Activated CD4-positive, alpha-beta T cell treated with anti-CD3 and anti-CD28 coated beads for 1 hour (primary cell): ENCODE measurements at places on chromosomes 2 and 18.

GRCh38 chr2:178225006-178225805, 30.9 kb downstream of the OSBPL6 start:
- DNase-seq = no peak

DNA sequence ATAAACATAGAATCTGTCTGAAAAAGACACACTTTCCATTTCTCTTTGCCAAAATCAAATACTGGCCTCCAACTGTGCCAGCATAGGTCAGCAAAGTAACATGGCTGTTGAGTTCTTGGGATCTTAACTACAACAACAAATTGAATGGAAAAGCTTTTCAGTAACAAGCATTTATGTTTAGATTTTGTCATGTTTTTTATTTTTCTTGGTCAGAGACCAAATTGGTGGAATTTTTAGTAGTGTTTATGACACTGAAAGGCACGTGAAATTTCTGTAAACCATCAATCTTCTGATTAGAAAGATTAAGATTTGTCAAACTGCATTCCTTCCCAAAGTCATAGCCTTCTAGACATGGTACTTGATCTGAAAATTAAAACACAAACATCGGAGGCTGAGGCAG, 77.6 kb downstream of the PDE1A start:
- DNase-seq = no peak

- no peak for DNase-seq
Measured at GRCh38 chr2:145079641-145080040, 559.7 kb upstream of the ZEB2 start.

- no peak for DNase-seq
Measured at GRCh38 chr2:28958689-28959088, 22.4 kb upstream of the TOGARAM2 start.

- DNase-seq = no peak
Measured at GRCh38 chr2:241123816-241124536, 21.9 kb upstream of the MTERF4 start.

- DNase-seq = no peak
Measured at GRCh38 chr2:126222278-126222677, 433.7 kb upstream of the GYPC start.

- DNase-seq = no peak
Measured at GRCh38 chr2:179059026-179059700, 9.2 kb upstream of the CCDC141 start.

GRCh38 chr2:15845294-15845693, 95.1 kb upstream of the MYCN start:
- no peak for DNase-seq

DNA sequence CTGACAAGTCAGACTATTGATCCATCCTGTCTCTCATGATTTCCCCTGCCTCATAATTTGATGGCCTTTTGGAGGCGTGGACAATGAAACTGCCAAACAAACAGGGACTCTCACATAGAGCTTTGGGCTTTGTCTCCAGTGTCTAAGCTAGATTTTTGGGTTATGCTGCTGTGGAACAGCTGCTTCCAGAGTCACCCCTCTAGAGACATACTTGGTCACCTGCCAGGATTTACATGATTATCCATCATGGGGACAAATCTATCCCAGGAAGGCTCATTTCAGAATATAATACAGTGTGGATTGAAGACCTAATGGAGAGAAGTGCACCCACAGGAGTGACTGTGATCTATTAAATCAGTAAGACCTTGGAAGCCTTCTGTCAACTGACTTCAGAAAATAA, 159.6 kb downstream of the SLC8A1 start:
- no peak for DNase-seq

DNA sequence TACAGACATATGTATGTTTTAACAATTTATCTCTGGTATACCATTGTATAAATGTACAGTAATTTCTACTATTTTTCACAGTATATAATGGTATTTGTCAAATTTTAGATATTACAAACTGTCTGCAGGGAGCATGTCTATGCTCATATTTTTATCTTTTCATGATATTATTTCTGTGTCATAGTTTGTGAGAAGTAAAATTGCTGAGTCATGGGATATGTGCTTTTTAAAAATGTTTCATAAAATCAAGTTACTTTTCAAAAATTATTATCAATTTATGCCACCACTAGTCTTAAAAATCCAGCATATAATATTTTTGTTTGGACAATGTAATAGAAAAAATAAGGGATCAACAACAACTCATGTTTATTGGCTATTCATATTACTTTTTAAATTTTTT, 9.1 kb upstream of the ZNF804A start:
- DNase-seq = no peak

DNA sequence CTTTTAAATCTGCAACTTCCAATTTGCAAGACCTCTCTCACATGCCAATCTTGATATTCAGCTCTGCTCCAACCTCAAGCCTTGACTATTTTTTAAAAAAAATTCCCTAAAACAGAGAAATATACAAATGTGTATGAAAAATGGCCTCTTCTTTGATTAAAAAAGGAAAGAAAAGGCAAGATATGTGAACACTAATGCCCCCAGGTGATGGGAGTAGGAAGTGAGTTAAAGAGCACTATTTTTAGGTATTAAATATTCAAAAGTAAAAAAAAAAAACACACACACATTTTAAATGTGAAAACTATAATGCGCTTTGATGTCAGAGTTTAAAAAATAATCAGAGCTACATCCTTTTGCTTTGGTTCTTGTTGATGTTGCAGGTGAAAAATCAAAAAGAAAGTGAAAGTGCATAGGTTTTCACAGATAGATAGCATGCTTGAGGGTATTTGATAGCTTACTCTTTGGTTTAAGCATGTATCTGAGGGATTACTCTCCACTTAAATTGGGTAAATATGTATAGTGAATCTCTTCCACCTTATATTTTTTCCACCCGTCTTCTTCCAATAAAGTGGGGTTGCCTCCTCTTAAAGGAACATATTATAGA, 406.0 kb upstream of the POU3F3 start:
- DNase-seq = no peak

DNA sequence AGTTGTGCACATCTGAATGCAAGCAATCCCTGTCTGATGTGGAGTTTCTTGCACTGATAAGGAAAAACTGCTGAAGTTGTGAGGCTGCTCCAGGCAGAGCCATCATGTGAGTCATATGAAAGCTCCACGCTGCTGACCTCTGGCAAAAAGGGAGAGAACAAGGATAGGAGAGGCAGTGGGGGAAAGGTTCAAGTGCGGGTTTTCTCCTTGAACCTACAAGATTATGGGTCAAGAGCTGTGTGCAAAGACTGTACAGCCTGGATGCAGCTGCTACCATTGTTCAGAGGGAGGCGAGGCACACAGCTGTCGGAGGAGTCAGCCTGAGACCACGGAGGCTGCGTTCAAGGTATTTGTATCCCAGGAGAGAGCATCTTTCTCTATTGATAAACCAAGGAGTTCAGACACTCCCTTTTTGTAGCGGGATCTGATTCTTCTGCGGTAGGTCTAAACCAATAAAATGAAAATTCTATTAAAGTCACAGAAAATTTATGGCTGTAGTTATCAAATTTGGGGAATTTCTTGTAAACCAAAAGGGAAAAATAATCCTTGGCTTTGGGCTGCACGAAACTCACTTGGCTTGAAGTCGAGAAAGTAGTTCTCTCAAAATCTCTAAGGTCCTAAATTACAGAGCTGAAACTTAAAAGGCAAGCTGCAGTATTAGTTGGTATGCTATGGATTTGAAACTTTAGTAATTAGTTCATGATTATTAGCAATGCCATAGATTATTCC, at the start of gene CDK15:
Gene CDK15 (plus strand): TSS at position 96 of the 729 bp plus-strand sequence. CDS start 128 bp downstream, at position 224.
- no peak for DNase-seq

- no peak for DNase-seq
Measured at GRCh38 chr2:100275200-100275589, 47.1 kb downstream of the LONRF2 start.

DNA sequence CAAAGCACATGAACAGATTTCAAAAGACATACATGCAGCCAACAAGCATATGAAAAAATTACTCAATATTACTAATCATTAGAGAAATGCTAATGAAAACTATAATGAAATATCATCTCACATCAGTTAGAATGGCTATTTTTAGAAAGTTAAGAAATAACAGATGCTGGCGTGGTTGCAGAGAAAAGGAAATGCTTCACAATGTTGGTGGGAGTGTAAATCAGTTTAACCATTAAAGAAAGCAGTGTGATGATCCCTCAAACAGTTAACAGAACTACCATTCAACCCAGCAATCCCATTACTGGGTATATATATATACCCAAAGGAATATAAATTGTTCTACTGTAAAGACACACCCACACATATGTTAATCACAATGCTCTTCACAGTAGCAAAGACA, 117.7 kb upstream of the SETBP1 start:
- no peak for DNase-seq

GRCh38 chr2:23925702-23926289, 1.1 kb downstream of the ATAD2B start:
- DNase-seq = peak; percentile 34

DNA sequence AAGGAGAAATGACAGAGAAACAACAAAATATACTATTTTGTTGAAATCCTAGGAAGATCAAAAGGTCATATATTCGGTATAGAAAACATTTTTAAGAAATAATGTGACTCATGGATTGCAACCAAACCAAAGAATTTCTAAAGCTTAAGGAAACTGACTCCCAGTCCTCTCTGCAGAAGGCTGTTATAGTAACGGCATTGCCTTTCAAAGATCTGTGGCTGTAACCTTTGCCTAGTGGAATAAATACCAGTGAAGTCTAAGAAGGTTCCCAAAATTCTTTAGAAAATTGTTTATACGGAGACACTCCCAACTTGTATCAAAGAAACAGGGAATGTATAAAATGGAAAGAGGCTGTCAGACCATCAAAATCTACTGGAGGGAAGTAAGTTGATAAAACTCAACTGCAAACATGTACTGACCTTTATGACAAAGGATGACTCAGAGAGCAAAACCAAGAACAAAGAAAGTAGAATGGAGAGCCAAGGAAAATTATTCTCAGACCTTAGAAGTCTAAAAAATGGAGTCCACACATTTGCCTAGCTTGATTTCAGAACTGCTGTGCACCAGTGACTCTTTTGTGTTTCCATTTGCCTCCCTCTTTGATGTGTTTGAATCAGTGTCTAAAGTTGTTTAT, 48.6 kb upstream of the FSIP2 start:
- no peak for DNase-seq

DNA sequence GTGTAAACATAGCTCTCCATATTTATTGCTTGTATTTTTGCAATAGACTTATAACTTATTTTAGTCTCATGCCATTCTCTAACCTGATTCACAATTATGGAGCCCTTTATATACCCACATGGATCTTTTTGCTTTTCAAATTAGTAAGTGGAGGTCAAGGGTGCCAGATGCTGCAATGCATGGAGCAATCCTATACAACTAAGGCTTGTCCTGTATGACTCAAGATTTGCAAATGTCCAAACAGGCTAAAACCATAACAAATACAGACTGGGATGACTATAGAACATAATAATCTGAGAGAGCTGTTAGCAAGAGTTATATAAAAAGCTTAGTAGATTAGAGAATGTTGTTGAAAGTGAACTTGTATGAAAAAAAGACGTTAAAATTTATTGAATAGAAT, 690.4 kb upstream of the NRXN1 start:
- DNase-seq = no peak

DNA sequence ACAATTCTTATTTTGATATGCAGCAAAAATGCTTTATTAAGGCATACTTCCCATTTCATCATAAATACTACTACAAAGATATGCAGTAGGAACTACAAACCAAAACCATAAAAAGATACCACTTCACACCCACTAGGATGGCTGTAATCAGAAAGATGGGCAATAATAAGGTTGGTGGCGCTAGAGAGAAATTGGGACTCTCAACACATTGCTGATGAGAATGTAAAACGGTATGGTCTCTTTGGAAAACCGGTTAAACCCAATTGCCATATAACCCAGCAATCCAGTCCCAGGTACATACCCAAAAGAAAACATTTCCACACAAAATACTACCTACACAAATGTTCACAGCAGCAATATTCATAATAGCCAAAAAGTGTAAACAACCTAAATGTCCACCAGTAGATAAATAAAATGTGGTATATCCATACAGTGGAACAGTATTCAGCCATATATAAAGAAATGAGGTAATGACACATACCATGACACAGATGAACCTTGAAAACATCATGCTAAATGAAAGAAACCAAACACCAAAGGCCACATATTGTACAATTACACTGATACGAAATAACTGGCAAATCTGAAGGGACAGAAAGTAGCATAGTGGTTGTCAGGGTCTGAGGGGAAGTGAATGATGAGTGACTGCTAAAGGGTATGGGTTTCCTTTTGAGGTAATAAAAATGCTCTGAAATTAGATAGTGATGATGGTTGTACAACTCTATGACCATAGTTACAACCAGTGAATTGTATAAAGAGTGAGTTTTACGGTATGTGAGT, 12.7 kb downstream of the SP3 start:
- DNase-seq = no peak

- DNase-seq = no peak
Measured at GRCh38 chr18:59459369-59460071, 100.5 kb upstream of the LMAN1 start.

DNA sequence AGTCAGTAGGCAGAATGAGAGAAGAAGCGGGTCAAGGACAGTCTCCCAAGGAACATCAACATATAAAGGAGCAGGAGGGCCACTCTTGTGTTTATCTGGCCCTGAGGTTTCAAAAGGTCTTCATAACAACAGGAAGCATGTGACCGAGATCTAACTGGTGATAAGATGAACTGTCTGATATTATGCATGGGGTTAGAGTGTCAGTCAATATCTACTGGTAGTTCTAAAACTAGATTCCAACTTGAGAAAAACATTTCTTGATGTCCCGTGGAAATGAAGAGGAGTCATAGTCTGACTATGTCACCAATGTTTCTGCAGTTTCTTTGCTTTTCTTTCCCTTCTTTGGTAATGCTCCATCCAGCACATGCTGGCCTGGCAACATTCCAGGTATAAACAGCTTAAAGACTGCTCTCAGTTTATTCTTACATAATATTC, 77.5 kb upstream of the ITPRID2 start:
- no peak for DNase-seq

DNA sequence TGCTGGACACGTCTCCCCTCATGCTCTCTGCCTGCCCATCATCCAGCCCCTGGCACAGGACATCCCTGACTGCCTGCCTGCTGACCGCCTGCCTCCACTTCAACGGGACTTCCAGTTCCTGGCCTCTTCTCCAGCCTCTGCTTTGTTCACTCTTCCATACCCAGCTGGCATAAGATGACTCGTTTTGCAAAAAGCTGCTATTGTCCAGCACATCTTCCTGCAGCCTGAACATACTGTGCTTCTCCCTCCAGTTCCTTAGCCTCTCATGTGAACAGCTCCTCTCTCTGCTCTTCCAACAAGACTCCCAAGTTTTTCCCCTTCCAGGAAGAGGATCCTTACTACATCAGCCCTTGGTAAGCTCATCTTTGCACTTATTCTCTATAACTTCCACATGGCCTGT, 62.4 kb upstream of the SKOR2 start:
- no peak for DNase-seq

DNA sequence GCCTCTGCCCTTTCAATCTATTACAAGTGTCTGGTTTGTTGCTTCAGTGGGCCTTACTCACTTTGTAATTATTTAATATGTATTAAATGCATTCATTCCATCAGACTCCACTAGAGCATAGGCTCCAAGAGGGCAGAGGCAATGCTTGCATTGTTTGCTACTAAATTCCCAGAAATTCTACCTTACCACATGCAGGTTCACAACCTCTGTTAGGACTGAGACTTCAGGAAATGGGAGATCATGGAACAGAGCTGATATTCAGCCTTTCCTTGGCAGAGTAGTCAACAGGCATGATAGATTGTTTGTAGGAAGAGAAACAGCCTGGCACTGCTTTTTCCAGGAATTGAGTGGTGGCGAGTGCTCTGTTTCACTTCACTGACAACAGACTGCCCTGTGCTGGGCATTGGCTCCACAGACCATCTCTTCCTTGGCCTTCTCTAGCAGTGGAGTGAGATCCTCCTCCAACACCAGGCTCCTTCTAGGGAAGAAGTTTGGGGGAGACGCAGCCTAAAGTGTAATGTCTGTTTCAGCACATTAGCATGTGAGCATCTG, 6.2 kb upstream of the MATN3 start:
- no peak for DNase-seq
